Common myeloid progenitor, CD34-positive (primary cell): ENCODE measurements at places on chromosomes 2 and 18.

GRCh38 chr2:216424274-216424673 lies 12.0 kb downstream of the SMARCAL1 start:
- no peak overlapping the region for H3K4me3 ChIP-seq
- peaks cover 41% of the 10 kb centered on the region for H3K36me3 ChIP-seq
- no peaks in the 10 kb centered on the region for H3K27me3 ChIP-seq

- no peaks in the 10 kb centered on the region for H3K27me3 ChIP-seq
- no peaks in the 10 kb centered on the region for H3K4me1 ChIP-seq
- DNase-seq = no peak
- H3K27ac ChIP-seq = no peak overlapping the region
- H3K36me3 ChIP-seq = no peaks in the 10 kb centered on the region
These were observed 884.3 kb downstream of the ERBB4 start for GRCh38 chr2:211654211-211654780.

GRCh38 chr2:109629867-109630266 lies 15.7 kb downstream of the SOWAHC start:
- no peaks in the 10 kb centered on the region for H3K27me3 ChIP-seq
- H3K36me3 ChIP-seq = no peaks in the 10 kb centered on the region
- H3K4me1 ChIP-seq = no peaks in the 10 kb centered on the region
- no peak for DNase-seq

GRCh38 chr18:79875931-79876461 lies 75.5 kb downstream of the SLC66A2 start:
- no peak for DNase-seq
- H3K27me3 ChIP-seq = peaks cover 6% of the 10 kb centered on the region

- no peaks in the 10 kb centered on the region for H3K27me3 ChIP-seq
- no peaks in the 10 kb centered on the region for H3K4me1 ChIP-seq
- no peak overlapping the region for H3K27ac ChIP-seq
- H3K36me3 ChIP-seq = peaks cover 10% of the 10 kb centered on the region
These were observed 28.5 kb downstream of the SEMA4F start for GRCh38 chr2:74682501-74682900.

GRCh38 chr18:12774982-12775381 lies 72.1 kb downstream of the PSMG2 start:
- DNase-seq = no peak
- no peaks in the 10 kb centered on the region for H3K36me3 ChIP-seq
- no peak overlapping the region for H3K27ac ChIP-seq
- no peaks in the 10 kb centered on the region for H3K4me1 ChIP-seq
- no peak overlapping the region for H3K4me3 ChIP-seq

DNA sequence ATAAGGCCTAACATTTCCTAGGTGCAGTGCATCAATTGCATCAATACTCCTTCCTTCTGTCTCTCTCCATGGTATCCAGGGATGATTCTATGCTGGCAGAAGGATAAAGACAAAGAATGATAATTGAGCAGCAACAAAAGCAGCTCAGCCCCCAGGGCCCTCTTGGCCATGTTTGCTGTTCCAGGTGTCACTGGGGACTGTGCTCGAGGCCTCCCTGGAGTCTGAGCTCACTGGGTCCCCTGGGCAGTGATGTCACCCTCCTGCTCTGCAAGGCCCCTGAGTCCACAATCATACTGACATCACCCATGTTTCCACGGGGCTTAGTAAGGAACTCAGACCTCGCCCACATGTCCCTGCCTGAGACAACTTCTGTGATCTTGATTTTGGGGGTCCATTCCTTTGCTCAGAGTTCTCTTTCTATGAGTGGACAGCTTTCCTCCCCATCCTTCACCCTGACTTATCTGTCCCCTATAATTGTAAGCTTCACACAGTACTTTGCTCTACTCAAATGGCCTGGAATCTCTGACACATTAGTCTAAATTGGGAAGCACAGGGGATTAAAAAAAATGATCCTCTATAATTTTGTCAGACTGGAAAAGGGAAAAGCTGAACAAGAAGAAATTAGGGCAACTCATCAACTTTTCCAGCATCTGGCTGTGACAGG lies 15.8 kb upstream of the EXOC6B start:
- no peaks in the 10 kb centered on the region for H3K4me1 ChIP-seq
- no peaks in the 10 kb centered on the region for H3K36me3 ChIP-seq
- no peak for DNase-seq
- H3K27ac ChIP-seq = no peak overlapping the region

DNA sequence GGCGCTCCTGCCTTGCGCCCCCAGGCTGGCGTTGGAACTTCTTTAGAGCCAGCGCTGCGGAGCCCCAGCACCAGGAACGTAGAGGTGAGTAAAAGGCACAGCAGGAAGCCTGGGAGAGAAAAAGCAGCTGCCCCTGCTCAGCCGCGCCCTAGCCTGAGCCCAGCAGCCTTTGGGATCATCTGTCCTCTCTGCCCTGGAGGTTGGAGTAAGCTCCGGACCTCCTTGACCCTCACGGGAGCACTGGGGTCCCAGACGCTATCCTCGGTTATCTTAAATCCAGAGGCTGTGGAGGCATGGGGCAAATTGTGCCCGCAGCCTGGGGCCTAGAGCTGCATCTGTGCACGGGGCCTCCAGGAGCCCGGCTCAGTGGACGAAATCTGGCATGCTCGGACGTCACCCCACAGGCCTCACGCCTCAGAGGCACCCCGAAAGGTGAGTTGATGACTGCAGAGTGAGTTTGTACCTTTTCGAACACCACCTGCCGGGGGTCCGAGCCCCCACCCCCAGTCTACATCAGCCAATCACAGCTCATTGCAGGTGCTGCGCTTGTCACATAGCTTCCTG lies 1.6 kb upstream of the SLC66A2 start:
- no peaks in the 10 kb centered on the region for H3K36me3 ChIP-seq
- H3K4me3 ChIP-seq = no peak overlapping the region
- H3K27me3 ChIP-seq = peaks cover 3% of the 10 kb centered on the region
- peaks cover 32% of the 10 kb centered on the region for H3K4me1 ChIP-seq
- no peak for DNase-seq

DNA sequence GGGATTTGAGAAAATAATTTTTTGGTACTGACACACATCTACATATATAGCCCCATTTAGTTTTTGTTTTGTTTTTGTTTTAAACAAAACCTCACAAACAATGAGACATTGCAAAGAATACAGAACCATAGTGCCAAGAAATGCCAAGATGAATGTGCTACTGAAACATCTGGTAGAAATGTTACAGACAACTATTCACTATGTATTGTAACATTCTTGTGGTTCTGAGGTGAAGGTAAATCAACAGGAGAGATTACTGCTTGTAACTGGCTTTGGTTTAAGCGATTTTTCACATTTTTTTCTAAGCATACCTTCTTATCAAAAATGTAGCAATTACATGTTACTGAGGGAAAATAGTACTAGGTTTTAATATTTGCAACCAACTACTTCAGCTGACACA lies 281.3 kb downstream of the ZNF804A start:
- H3K27ac ChIP-seq = no peak overlapping the region
- no peaks in the 10 kb centered on the region for H3K36me3 ChIP-seq
- H3K4me1 ChIP-seq = no peaks in the 10 kb centered on the region
- no peak overlapping the region for H3K4me3 ChIP-seq
- no peaks in the 10 kb centered on the region for H3K27me3 ChIP-seq

DNA sequence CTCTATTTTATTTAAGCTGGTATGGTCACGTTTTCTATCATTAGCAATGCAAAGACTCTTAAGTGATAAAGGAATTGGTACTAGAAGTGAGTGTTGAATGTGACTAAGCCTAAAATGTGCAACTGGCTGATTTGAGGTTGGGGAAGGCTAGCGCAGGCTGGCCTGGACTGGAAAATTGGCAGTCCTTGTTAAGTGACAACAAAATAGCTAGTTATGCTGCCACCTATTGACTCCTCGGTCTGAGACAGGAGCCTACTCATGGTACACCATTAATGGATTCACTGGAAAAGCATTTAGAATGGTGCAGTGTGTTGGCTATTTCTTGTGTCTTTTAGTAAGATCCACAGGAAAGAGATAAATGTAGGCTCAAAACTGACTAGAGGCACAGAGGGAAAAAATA lies 5.7 kb upstream of the WIPF1 start:
- H3K27ac ChIP-seq = no peak overlapping the region
- no peak overlapping the region for H3K4me3 ChIP-seq
- no peaks in the 10 kb centered on the region for H3K27me3 ChIP-seq
- peaks cover 24% of the 10 kb centered on the region for H3K4me1 ChIP-seq

DNA sequence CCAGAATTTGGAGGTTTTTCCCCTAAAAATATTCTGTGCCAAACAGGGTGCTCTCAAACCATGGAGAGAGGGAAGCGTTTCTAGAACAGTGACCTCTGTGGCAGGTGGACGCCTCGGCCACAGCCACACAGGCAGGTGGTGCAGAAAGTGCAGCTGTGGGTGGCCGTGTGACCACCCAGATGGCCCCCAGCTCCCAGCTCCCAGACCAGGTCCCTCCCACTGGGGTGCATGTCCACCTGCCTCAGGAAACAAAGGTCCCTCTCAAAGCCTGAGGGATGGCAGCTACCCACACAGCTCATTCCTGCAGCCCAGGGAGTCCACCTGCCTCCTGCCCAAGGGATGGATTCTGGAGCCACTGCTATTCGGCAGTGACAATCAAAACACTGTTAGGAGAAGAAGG lies 74.5 kb upstream of the PXDN start:
- H3K36me3 ChIP-seq = no peaks in the 10 kb centered on the region
- no peak for DNase-seq
- H3K27me3 ChIP-seq = peaks cover 7% of the 10 kb centered on the region

GRCh38 chr2:149009576-149010461 lies 28.7 kb upstream of the LYPD6B start:
- no peaks in the 10 kb centered on the region for H3K4me1 ChIP-seq
- DNase-seq = no peak
- no peak overlapping the region for H3K4me3 ChIP-seq
- no peak overlapping the region for H3K27ac ChIP-seq

DNA sequence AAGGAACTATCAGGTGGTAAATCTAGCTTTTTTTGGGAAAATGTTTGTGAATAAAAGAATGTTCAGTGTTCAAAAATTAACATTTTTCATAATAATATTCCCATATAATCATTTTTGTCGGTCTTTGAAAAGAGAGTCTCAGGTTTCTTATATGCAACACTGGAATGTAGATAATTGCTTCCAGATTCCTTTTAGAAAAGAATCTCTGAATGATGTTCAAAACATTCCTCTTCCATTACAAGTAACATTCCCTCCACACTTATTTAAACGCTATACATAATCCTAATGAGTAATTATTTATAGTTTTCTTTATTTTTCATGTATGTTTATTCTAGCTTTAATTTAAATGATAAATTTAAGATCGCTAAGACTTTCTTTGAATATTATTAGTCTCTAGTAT lies 7.0 kb downstream of the ZSWIM2 start:
- no peaks in the 10 kb centered on the region for H3K27me3 ChIP-seq
- H3K36me3 ChIP-seq = no peaks in the 10 kb centered on the region
- H3K4me1 ChIP-seq = no peaks in the 10 kb centered on the region
- no peak overlapping the region for H3K4me3 ChIP-seq

DNA sequence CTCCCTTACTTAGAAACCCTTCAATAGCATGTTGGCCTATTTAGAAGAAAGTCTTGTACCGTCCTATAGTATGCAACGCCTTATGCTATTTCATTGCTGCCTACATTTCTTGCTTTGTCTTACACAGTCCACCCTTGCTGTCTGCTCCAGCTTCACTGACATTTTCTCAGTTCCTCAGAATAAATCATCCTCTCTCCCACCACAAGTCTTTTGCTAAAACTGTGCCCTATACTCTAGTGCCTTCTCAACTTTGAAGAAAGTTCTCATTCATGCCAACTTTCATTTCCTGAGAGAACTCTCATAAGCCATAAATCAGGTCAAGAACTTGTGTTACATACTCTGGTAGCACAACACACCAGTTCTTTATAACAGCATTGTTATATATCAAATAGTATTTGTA lies 54.3 kb upstream of the COL3A1 start:
- no peaks in the 10 kb centered on the region for H3K27me3 ChIP-seq
- no peak overlapping the region for H3K27ac ChIP-seq
- no peaks in the 10 kb centered on the region for H3K36me3 ChIP-seq
- H3K4me3 ChIP-seq = no peak overlapping the region

DNA sequence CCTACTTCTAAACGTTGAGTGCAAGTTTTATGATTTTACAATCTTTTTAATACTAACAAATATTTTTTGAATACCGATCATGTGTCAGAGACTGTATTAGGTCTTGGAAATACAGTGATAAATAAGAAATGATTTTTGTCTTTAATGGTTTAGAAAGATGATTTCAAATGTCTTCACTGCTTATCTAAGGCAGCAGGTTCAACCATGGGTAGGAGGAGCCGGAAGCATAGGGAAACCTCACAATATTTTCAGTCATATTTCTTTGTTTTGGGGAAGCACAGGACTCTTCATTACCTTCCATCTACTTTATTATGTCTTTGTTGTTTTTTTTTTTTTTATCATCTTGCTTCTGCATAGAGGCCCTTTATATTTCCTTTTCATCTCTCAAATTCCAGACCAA lies 165.2 kb upstream of the EPC2 start:
- H3K27ac ChIP-seq = no peak overlapping the region
- H3K36me3 ChIP-seq = no peaks in the 10 kb centered on the region
- no peaks in the 10 kb centered on the region for H3K27me3 ChIP-seq
- H3K4me3 ChIP-seq = no peak overlapping the region

GRCh38 chr2:235468978-235469655 lies 24.7 kb upstream of the AGAP1 start:
- no peaks in the 10 kb centered on the region for H3K4me1 ChIP-seq
- H3K4me3 ChIP-seq = no peak overlapping the region
- no peak for DNase-seq

GRCh38 chr2:69214898-69215297 lies 172.1 kb downstream of the GFPT1 start:
- no peak overlapping the region for H3K4me3 ChIP-seq
- no peak overlapping the region for H3K27ac ChIP-seq
- DNase-seq = peak; percentile 83
- no peaks in the 10 kb centered on the region for H3K27me3 ChIP-seq
- H3K4me1 ChIP-seq = peaks cover 22% of the 10 kb centered on the region
- H3K36me3 ChIP-seq = no peaks in the 10 kb centered on the region

GRCh38 chr2:127158614-127159290 lies 51.8 kb upstream of the BIN1 start:
- DNase-seq = peak; percentile 41
- no peaks in the 10 kb centered on the region for H3K36me3 ChIP-seq
- no peaks in the 10 kb centered on the region for H3K27me3 ChIP-seq
- no peak overlapping the region for H3K4me3 ChIP-seq
- no peak overlapping the region for H3K27ac ChIP-seq

DNA sequence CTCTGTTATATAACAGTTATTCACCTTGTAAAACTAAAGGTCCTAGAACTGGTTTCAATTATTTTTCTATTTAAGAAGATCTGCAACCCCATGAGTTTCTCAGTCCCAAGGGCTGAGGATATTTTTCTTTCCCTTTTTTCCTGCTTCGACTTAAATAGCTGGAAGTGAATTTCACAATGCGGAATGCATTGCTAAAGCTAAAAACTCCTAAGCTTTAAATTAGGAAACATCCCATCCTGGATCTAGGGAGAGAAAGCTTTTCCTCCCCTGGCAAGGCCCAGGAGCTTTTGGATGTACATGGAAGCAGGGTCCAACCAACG lies 1.4 kb downstream of the RFX8 start:
- H3K27me3 ChIP-seq = no peaks in the 10 kb centered on the region
- H3K4me1 ChIP-seq = no peaks in the 10 kb centered on the region
- H3K36me3 ChIP-seq = no peaks in the 10 kb centered on the region
- DNase-seq = no peak
